Liver (tissue), 10 donors: ENCODE measurements at places on chromosomes 5 and 9. TPM values are rescaled to one million over a fixed set of nuclear protein-coding genes. Genes with fewer than 3 reads are reported as not detected.
A peak's percentile ranks its signal among the peaks of the same experiment; 100 is the strongest.

DNA sequence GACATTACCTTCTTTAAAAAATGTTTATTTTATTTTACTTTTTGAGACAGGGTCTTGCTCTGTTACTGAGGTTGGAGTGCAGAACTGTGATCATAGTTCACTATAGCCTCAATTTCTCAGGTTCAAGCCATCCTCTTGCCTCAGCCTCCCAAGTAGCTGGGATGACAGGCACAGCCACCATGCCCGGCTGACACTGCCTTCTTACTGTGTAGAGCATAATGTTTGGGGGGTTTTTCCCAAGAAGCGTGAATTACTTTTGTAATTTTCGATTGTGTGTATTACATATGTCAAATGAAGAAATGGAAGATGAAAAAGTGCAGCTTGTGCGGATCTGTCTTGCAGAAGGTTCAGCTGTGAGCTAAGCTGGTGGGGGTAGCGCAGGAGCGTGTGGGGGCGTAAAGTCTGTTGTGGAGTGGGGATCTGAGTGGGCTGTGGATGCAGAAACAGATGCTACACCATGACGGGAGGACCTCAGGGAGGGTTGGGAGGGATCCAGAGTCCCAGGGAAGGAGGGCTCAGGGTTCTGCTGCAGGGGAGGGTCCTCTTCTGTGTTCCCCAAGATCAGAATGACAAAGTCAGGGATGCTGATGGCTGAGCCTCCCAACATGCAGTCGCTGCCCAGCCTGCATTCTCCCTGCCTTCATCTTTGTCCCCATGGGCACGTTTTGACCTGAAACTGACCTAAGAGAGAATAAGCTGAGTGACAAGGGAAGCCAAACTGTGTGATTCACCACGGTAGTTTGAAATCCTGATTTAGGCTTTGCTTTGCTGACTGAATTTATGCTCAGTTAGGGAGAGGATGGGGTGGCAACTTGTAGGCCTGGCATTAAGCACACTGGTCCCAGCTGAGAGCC lies 6.8 kb upstream of the ANKRD33B start:
- DNase-seq = no peak

DNA sequence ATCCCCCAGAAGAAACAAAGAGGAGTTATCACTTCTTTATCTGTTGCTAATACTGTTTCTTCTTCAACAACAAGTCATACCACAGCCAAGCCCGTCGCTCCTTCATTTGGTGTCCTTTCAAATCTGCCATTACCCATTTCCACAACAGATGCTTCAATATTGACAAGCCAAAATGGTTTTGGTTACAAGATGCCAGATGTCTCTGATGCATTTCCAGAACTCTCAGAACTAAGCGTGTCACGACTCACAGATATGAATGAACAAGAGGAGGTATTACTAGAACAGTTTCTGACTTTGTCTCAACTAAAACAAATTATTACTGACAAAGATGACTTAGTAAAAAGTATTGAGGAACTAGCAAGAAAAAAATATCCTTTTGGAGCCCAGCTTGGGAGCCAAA lies 16.0 kb upstream of the HAND1 start:
- no peak for DNase-seq

- DNase-seq = peak; percentile 59
Observed at GRCh38 chr5:75053304-75054133, 1.2 kb upstream of the GCNT4 start.

The SPINK4 gene
- total RNA-seq = not detected
